ENCODE measurements at places on chromosomes 5 and 9. TPM values are rescaled to one million over a fixed set of nuclear protein-coding genes. Genes with fewer than 3 reads are reported as not detected.

LRRC19 gene
- not detected for total RNA-seq

SELENOP gene
- 45.1 TPM for total RNA-seq

DNA sequence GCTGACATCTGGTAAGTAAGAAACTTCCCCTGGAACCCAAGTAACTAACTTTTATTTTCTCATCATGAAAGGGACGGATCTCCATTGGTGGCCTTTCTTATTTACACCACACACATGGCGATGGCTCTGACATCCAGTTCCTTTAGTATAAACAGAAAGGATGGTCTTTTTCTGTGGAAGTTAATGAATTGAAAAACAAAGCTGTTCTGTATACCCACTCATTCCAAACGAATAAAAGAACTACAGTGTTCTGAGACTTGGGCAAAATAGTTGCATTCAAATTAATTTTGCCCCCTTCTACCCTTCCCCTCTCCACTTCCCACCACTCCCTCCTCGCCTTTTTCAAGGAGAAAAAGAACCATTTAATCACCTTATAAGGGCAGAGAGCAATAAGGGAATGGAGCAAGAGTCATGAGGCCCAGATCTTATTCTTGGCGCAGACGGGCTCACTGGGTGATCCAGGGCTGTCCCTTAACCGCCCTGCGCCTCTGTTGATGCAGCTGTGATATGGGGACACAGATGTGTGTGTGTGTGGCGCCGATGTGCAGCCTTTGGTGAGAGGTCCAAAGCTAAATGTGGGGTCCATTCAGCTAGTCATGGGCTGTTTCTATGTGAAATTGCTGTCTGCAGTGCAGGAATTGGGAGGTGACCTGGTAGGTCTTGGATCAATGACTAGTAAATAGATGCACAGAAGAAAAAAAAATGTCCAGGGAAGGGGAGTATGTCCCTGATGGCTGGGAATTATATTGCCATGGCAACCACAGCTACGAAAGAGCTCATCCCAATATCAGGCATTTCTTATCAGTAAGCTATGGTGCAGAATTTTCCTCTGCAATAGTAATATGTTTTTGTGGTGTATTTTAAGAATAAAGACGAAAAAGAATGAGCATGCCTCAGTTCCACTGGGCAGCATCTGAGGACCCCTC is 141.5 kb upstream of the ERCC6L2 start:
- DNase-seq = no peak

DNA sequence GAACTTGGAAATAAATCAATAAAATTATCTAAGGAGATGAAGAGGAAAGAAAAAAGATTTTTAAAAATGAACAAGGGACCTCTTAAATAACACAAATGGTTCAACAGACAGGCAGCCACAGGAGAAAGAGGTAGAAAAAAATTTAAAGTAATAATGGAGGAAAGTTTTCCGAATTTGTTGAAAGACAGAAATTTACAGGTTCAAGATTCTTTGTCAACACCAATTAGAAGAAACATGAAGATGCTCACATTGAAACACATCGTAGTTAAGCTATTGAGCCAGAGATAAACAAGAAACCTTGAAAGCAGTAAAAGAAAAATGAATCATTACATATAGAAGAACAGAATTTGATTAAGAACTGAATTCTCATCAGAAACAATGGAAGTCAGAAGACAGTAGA is 68.7 kb upstream of the OSMR start:
- DNase-seq = no peak

Data from M059J (cell line).